ENCODE measurements at places on chromosomes 7 and 10. TPM values are rescaled to one million over a fixed set of nuclear protein-coding genes. Genes with fewer than 3 reads are reported as not detected.

GSDME gene
- total RNA-seq: 32.9 TPM

EFCAB10 gene
- total RNA-seq: 0.44 TPM

ATE1 gene
- total RNA-seq: 19.9 TPM

FXYD4 gene
- total RNA-seq: not detected

FLNC gene
- 210 TPM for total RNA-seq

SAP25 gene
- total RNA-seq: not detected

NPFFR1 gene
- not detected for total RNA-seq

FOXI2 gene
- not detected for total RNA-seq

MBL2 gene
- total RNA-seq: not detected

EGFR gene
- 3.5 TPM for total RNA-seq

EN2 gene
- total RNA-seq: not detected

MMD2 gene
- total RNA-seq: not detected

GPRIN2 gene
- not detected for total RNA-seq

KAZALD1 gene
- 0.40 TPM for total RNA-seq

VGF gene
- total RNA-seq: 0.20 TPM

PTF1A gene
- total RNA-seq: not detected

CELF2 gene
- total RNA-seq: 15.6 TPM

PFKFB3 gene
- total RNA-seq: 28.6 TPM

Data from mammary microvascular endothelial cell (primary cell).